ENCODE measurements at places on chromosomes 12 and 14. TPM values are rescaled to one million over a fixed set of nuclear protein-coding genes. Genes with fewer than 3 reads are reported as not detected.

PDZRN4 gene
- total RNA-seq = 53.4 TPM

- no peak for DNase-seq
Observed at GRCh38 chr14:31952573-31952972, 124.5 kb upstream of the ARHGAP5 start.

DNA sequence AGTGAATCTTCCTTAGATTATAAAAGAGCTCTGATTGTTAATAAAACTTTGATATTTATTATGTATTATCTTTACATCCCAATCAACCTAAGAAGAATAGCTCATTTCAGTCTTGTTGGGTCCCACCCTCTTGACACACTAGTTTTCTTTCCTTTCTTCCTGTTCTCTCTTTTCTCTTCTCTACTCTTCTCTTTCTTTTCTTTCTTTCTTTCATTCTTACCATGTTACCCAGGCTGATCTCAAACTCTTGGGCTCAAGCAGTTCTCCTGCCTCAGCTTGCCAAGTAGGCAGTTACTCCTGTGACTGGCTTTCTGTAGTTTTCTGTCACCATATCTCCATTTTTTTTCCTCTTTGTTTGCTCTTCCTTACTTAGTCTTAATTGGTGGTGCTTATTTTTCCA is 177.8 kb downstream of the MIPOL1 start:
- DNase-seq = no peak

DNA sequence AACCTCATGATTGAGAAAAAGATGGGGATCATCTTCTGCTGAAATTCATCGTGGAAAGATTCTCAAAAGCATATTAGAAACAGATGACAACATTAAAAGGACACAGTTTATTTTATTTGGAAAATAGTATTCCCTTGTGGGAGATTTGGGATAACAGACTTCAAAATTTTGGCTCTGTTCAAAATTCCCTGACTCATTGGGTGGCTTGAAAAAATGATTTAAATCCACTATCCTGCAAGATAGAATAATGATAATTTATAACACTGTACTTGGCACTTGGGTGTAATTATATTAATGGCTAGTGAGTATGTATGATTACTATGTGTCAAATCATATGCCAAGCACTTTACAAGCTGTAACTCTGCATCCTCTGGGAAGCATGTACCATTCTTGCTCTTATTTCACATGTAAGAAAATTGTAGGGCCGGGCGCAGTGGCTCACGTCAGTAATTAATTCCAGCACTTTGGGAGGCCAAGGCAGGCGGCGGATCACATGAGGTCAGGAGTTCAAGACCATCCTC is 128.8 kb downstream of the LMNTD1 start:
- DNase-seq = no peak

ZNF891 gene
- 4.6 TPM for total RNA-seq

DNA sequence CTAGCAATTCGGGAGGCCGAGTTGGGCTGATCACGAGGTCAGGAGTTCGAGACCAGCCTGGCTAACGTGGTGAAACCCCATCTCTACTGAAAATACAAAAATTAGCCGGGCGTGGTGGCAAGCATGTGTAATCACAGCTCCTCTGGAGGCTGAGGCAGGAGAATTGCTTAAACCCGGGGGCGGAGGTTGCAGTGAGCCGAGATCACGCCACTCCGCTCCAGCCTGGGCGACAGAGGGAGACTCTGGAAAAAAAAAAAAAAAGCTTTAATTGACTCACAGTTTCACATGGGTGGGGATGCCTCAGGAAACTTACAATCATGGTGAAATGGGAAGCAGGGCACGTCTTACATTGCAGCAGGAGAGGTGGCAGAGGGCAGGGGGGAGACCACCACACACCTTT is 30.6 kb upstream of the SLC2A3 start:
- no peak for DNase-seq

GRCh38 chr14:105323663-105324062 is 9.1 kb downstream of the PACS2 start:
- no peak for DNase-seq

Data from breast epithelium (tissue), 4 donors.